ENCODE measurements at places on chromosomes 13 and 19. TPM values are rescaled to one million over a fixed set of nuclear protein-coding genes. Genes with fewer than 3 reads are reported as not detected.

Gene NLRP5
- not detected for total RNA-seq

Gene KLK4
- total RNA-seq: not detected

Gene C13orf42
- total RNA-seq: not detected

Gene TEX29
- not detected for total RNA-seq

Gene TEX26
- total RNA-seq: not detected

Gene FFAR2
- not detected for total RNA-seq

Gene KLK5
- not detected for total RNA-seq

Measured in activated CD8-positive, alpha-beta memory T cell treated with anti-CD3 and anti-CD28 coated beads for 36 hours (primary cell).